ENCODE measurements at places on chromosomes 1 and 21. TPM values are rescaled to one million over a fixed set of nuclear protein-coding genes. Genes with fewer than 3 reads are reported as not detected.

DNA sequence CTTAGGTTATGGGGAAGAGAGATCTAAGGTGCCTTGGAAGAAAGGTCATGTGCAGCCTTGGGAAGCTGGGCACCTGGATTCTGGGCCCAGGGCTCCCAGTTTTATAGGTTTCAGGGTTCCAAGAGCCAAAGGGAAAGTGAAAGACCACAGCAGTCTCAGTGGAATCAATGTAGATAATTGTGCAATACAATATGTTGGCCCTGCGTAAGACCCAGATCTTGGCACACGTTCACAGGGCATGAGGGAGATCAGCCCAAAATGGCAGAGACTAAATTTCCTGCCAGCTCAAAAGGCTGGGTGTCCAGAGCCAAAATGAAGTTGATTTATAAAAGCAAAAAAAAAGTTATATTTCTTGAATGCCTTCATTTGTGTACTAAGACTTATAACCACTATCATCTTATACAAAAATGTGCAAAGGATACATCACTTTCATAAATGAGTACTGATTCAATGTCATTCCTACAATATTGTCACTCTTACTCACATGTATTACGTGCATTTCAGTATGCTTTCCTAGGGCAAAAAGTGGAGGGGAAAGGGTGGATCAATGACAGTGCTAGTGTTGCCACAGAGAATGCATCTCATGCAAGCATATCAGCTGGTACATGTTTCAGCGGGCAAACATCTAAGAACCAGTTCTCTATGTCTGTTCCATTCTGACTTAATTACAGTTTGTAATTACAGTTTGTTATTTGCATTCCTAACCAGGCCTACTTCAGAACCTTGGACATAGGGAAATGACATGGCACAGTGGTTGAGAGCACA, 22.5 kb upstream of the NPL start:
- no peak for DNase-seq
- no peak overlapping the region for H3K4me3 ChIP-seq
- H3K27me3 ChIP-seq = no peaks in the 10 kb centered on the region
- H3K27ac ChIP-seq = no peak overlapping the region
- no peaks in the 10 kb centered on the region for H3K36me3 ChIP-seq

DNA sequence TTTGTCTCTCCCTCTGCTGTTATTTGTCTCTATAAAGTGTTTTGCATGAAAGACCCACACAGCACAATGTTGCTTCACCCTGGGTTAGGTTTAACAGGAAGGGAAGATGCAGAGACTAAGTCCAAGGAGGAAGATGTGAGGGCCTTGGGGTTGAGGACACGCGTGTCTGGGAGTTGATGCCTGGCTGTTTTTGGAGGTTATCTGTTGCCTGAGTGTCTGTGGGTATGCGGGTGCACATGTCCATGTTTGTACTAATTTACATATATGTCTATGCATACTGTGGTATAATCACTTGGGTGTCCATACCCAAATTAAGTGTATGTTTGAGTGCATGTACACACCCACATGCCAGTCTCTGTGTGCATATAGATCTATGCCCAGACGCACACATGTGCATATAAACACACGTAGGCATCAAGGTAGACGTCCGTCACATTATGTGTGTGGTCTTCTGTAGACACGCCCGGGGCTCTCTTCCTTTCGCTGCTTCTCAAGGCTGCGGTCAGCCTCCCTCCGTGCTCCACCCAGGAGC, 962 bp upstream of the MAN1C1 start:
- peak; percentile 11 for DNase-seq
- H3K27me3 ChIP-seq = peaks cover 36% of the 10 kb centered on the region
- H3K27ac ChIP-seq = no peak overlapping the region
- no peaks in the 10 kb centered on the region for H3K36me3 ChIP-seq

- no peaks in the 10 kb centered on the region for H3K27me3 ChIP-seq
- no peak for DNase-seq
- H3K36me3 ChIP-seq = peaks cover 1% of the 10 kb centered on the region
- H3K27ac ChIP-seq = peak overlapping the region; percentile 82
Observed at GRCh38 chr1:11806307-11806936, 431 bp downstream of the CLCN6 start.

GRCh38 chr1:202192770-202193613, 607 bp upstream of the LGR6 start:
- no peaks in the 10 kb centered on the region for H3K36me3 ChIP-seq
- H3K4me1 ChIP-seq = no peaks in the 10 kb centered on the region

GRCh38 chr21:37473491-37473890, 106.9 kb downstream of the DYRK1A start:
- no peaks in the 10 kb centered on the region for H3K4me1 ChIP-seq
- no peaks in the 10 kb centered on the region for H3K36me3 ChIP-seq
- H3K27ac ChIP-seq = no peak overlapping the region
- H3K27me3 ChIP-seq = no peaks in the 10 kb centered on the region
- no peak for DNase-seq
- no peak overlapping the region for H3K4me3 ChIP-seq

DNA sequence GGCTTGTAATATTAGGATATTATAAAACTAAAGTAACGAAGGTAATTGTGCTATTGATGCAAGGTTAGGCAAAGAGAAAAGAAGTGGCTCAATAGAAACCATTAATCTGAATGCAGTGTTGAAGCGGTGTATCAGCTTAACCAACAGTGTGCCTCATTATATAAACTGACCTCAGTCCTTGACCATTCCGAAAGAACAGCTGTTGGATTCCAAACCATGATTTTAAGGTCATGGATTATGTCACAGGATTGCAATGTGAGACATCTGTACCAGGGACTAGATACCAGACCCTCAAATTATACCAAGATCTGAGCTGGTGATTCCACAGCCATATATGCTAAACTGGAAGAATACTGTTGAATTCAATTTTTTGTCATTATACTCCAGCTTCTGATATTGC, 134.2 kb upstream of the HP1BP3 start:
- no peak overlapping the region for H3K27ac ChIP-seq
- H3K36me3 ChIP-seq = no peaks in the 10 kb centered on the region
- peak; percentile 18 for DNase-seq
- peaks cover 3% of the 10 kb centered on the region for H3K4me1 ChIP-seq

DNA sequence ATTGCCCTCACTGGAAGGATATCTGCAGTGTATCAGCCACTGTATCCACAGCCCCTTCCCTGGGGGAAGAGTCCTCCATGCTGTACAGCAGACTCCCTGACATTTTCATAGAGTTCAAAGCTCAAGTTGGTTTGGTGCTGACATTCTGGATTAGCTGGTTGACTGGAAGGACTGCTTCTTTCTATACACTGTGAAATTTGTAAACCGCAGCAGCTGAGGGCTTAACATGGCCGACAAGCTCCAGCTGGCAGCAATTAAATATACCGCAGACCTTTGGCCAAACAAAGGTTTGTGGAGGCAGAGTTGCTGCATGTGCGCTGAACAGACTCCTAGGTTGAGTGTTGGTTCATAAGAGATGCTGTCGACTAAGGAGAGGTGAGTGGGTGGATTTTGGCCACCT, 126.4 kb downstream of the DHRS3 start:
- H3K27me3 ChIP-seq = no peaks in the 10 kb centered on the region
- no peak overlapping the region for H3K27ac ChIP-seq
- H3K4me3 ChIP-seq = no peak overlapping the region
- no peaks in the 10 kb centered on the region for H3K4me1 ChIP-seq
- no peak for DNase-seq

- no peaks in the 10 kb centered on the region for H3K4me1 ChIP-seq
- DNase-seq = no peak
- H3K27me3 ChIP-seq = no peaks in the 10 kb centered on the region
- peaks cover 38% of the 10 kb centered on the region for H3K36me3 ChIP-seq
- H3K27ac ChIP-seq = no peak overlapping the region
Observed at GRCh38 chr21:43802713-43803313, 13.4 kb downstream of the RRP1 start.

DNA sequence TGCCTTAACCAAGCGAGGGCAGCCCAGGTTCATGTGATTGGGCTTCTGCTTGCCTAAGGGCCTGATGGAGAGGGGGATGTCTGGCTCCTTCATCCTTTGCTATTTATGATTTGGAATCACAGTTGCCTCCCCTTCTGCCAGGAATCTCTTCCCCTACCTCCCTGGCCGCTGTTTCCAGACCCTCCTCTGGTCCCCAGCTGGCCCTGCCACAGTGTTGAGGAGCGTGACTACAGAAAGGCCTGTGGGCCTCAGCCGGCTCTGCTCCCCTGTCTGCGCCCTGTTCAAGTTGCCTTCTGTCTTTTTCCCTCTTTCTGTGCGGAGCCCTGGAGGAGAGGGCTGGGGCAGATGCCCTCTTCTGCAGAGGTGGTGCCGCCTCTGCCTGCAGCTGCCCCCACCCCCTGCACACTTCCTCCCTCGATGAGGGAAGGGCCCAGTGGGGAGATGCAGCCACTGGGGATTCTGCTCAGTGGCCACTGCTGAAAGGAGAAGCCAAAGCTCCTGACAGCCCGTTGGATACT, 6.5 kb downstream of the KIAA1614 start:
- no peaks in the 10 kb centered on the region for H3K36me3 ChIP-seq
- no peak overlapping the region for H3K27ac ChIP-seq
- no peak for DNase-seq
- H3K27me3 ChIP-seq = no peaks in the 10 kb centered on the region

GRCh38 chr1:101704895-101705294, 291.8 kb downstream of the OLFM3 start:
- H3K36me3 ChIP-seq = no peaks in the 10 kb centered on the region
- no peaks in the 10 kb centered on the region for H3K4me1 ChIP-seq
- H3K27ac ChIP-seq = no peak overlapping the region

DNA sequence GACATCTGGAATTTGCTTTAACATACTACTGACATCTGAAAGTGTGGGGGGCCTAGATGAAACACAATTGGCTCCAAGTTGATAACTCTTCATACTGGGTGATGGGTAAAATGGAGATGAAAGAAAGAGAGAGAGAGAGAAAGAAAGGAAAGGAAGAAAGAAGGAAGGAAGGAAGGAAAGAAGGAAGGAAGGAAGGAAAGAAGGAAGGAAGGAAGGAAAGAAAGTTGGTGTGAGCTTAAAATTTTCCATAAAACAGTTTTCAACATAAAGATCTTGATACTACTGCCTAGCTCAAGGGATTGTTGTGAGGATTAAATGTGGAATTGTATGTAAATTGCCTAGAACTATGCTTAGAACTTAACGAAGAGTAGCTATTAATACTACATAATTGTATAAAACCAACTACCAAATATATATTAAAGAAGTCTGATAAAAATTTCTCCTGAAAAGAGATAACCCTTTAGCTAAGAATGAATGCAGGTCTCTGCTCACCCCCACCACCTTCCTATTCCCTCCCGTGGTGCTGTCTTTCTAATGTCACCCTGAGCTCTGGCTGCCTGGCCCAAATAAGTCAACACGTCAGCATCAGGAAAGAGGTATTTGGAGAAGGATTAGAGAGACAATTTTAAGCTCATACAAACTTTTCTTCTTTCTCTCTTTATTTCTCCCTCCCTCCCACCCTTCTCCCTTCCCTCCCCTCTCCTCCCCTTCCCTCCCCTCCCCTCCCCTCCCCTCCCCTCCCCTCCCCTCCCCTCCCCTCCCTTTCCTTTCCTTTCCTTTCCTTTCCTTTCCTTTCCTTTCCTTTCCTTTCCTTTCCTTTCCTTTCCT, 89.3 kb upstream of the SGIP1 start:
- no peaks in the 10 kb centered on the region for H3K27me3 ChIP-seq
- no peak overlapping the region for H3K27ac ChIP-seq
- DNase-seq = no peak
- H3K4me1 ChIP-seq = no peaks in the 10 kb centered on the region
- no peak overlapping the region for H3K4me3 ChIP-seq

GRCh38 chr1:235939480-235939775, 72.7 kb upstream of the LYST start:
- no peaks in the 10 kb centered on the region for H3K27me3 ChIP-seq
- DNase-seq = peak; percentile 55
- H3K4me3 ChIP-seq = no peak overlapping the region

VWA5B1 gene
- total RNA-seq = not detected

KANK4 gene
- total RNA-seq = not detected

SAMSN1 gene
- total RNA-seq = not detected

NECTIN4 gene
- total RNA-seq = 0.33 TPM

IGSF9 gene
- total RNA-seq = under 0.01 TPM

SOX13 gene
- total RNA-seq = 1.5 TPM
